Mammary microvascular endothelial cell (primary cell): ENCODE measurements at places on chromosomes 1 and 21. TPM values are rescaled to one million over a fixed set of nuclear protein-coding genes. Genes with fewer than 3 reads are reported as not detected.

The RIPK4 gene
- not detected in 2 replicates for total RNA-seq

The PGLYRP4 gene
- not detected in 2 replicates for total RNA-seq

The NID1 gene
- total RNA-seq = 84.1 and 87.7 TPM in 2 replicates

The ADAM30 gene
- total RNA-seq = not detected in 2 replicates
